Activated CD8-positive, alpha-beta T cell treated with anti-CD3 and anti-CD28 coated beads for 36 hours (primary cell): ENCODE measurements at places on chromosomes 6 and 20. TPM values are rescaled to one million over a fixed set of nuclear protein-coding genes. Genes with fewer than 3 reads are reported as not detected.

- peaks cover 6% of the 10 kb centered on the region for H3K4me1 ChIP-seq
- peak; percentile 50 for DNase-seq
- peaks cover 74% of the 10 kb centered on the region for H3K27me3 ChIP-seq
- H3K27ac ChIP-seq = no peak overlapping the region
- H3K4me3 ChIP-seq = peak overlapping the region; percentile 74
Measured at GRCh38 chr6:28218312-28219248, 6.5 kb upstream of the ZSCAN9 start.

DNA sequence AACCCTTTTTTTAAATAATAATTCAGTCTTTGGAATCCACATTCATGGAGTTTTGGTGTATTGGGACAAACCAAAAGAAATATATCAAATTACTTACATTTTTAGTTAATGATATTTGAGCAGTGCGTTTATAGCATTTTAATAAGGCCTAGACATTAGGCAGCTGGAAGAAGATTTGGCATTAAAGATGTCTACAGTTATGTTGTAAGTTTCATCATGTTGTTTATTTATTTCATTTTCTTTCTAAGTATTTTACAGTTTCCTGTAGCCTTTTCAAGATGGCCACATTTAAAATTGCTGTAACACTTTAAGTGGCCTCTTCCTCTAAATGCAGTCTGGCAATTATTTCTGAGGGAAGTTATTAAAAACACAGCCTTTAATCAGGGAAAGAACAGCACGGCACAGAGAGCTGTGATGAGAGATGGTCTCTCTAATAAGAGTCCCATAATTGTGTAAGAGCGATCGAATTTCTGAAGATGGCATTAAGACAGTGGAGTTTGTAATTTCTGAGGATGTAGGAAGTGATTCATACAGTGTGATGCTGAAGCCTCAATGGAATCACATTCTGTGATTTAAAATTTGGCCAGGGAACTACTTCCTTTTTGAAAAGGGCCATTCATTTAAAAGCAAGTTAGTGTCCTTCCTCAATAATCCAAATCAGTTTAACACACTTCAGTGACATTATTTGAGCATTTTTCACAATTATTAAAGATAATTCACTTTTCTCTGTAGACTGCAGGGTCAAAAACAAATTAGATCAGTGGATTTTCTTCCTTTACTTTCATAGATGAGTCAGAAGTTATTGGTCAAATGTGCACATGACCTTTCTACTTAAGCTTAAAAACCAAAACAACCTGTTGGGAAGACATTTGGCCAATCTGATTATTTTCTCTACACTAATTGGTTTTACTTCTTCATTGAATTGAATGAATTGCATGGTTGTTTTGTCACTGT is 52.4 kb upstream of the EDN3 start:
- DNase-seq = no peak
- H3K4me1 ChIP-seq = peaks cover 42% of the 10 kb centered on the region
- no peaks in the 10 kb centered on the region for H3K27me3 ChIP-seq
- H3K4me3 ChIP-seq = no peak overlapping the region
- H3K36me3 ChIP-seq = peaks cover 44% of the 10 kb centered on the region
- H3K27ac ChIP-seq = peak overlapping the region; percentile 11

The GCNT2 gene
- 2.7 TPM for total RNA-seq

DNA sequence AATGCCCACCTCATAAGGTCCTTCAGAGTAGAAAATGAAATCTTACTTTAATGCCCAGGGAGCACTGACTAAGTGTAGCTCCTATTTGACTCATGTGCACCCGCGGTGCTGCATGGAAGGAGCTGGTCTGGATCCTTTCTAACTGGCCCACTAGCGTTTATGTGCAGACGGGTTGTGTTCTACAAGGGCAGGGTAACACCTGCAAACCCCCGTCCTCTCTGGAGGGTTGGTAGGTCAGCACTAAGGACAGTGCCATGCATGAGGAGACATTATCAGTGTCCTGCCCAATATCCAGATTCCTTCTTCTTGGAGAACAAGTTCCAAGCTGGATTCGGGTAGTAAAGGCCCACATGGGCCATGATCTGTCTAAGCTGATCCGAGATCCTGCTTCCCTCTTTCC is 140.3 kb downstream of the ANKRD60 start:
- H3K27me3 ChIP-seq = peaks cover 11% of the 10 kb centered on the region
- DNase-seq = no peak
- H3K4me3 ChIP-seq = no peak overlapping the region
- H3K4me1 ChIP-seq = no peaks in the 10 kb centered on the region

DNA sequence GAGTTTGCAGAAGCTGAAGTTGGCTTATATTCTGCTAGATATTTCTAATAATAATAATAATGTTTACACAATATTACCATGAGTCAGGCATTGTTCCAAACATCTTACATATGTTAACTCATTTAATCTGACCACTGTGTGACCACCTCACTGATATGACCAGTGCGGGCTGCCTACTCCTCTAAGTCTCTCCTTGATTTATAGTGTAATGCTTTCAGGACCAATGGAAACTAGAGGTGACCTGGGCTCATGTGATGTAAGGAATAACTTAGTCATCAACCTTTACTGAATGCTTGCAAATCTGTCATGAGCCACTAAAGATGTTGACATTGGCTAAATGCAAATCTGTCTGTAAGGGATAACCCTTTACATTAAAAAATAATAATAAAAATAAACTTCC is 51.1 kb upstream of the GPR6 start:
- H3K36me3 ChIP-seq = no peaks in the 10 kb centered on the region
- peaks cover 16% of the 10 kb centered on the region for H3K27me3 ChIP-seq
- DNase-seq = no peak
- no peaks in the 10 kb centered on the region for H3K4me1 ChIP-seq
- no peak overlapping the region for H3K4me3 ChIP-seq

GRCh38 chr6:36120979-36121786 is 9.1 kb upstream of the MAPK13 start:
- H3K36me3 ChIP-seq = peaks cover 20% of the 10 kb centered on the region
- peak overlapping the region; percentile 97 for H3K27ac ChIP-seq
- peaks cover 84% of the 10 kb centered on the region for H3K4me1 ChIP-seq
- peak; percentile 88 for DNase-seq
- no peaks in the 10 kb centered on the region for H3K27me3 ChIP-seq

The PNLDC1 gene
- 0.34 TPM for total RNA-seq

The POM121L2 gene
- not detected for total RNA-seq

DNA sequence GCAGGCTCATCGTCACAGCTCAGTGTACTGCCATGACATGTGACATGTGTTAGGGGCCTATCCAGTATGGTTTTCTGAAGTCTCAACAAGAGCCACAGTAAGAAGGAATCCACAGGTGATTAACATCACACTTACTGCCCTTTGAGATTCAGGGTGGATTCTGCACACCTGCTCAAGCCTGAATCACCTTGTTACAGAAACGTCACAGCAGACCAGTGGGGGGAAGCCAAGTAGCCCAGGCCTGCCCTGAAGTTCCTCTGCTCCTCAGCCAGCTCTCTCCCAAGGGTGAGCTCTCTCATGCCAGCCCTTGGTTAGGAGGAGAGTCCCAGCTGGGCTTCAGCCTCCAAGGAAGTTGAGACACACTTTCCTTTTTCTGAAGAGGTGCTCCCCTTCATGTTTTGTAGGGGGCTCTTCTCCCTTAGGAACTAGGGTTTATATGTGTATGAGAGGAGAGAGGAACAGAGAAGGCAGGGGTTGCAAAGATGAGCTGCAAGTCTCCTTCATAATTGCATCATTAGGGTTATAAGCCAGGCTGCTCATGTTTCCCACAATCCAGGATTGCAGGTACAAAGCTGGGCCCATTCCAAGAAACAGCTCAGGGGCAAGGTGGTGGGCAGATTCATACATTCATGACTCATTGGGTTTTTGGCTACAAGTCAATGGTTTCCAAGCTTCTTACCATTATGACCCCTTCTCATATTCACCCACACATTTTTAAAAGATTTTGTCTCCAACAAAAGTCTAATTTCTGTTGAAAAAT is 11.6 kb downstream of the GSS start:
- peaks cover 26% of the 10 kb centered on the region for H3K36me3 ChIP-seq
- H3K4me3 ChIP-seq = no peak overlapping the region
- H3K27ac ChIP-seq = peak overlapping the region; percentile 47
- DNase-seq = no peak
- H3K27me3 ChIP-seq = no peaks in the 10 kb centered on the region

The ZNF337 gene
- total RNA-seq = 16.6 TPM

The C6orf118 gene
- total RNA-seq = not detected

The IPCEF1 gene
- 24.3 TPM for total RNA-seq

GRCh38 chr20:32483351-32484224 is 101.5 kb downstream of the NOL4L start:
- H3K4me3 ChIP-seq = peak overlapping the region; percentile 76
- DNase-seq = peak; percentile 68
- peaks cover 3% of the 10 kb centered on the region for H3K36me3 ChIP-seq
- peak overlapping the region; percentile 64 for H3K27ac ChIP-seq

DNA sequence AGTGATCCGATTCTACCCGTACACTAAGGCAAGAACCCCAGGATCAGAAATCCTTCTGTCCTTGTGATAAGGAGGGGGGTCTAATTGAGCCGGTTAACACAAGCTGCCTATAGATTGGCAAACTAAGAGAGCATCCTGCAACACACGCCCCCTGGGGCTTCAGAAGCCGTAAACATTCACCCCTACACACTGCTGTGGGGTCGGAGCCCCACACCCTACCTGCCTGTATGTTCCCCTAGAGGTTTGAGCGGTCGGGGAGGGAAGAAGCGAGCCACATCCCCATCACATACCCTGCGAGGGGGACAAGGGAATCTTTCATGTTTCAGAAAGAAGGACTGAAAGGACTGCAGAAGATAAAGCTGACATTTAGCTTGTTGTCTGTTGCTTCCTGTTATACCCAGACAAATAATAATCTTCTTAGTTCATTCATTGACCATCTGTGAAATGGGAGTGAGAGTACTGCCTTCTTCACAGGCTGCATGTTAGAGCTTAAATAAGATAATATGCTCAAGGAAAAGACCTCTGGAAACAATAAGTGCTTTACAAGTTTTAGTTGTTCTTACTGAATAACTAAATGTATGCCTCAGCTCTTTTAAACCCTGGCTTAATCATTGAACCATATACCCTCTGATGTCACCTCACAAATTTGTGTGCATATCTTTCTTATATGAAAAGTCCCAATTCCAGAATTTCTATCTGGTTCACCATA is 74.2 kb upstream of the RNF217 start:
- no peaks in the 10 kb centered on the region for H3K27me3 ChIP-seq
- H3K4me1 ChIP-seq = peaks cover 13% of the 10 kb centered on the region

DNA sequence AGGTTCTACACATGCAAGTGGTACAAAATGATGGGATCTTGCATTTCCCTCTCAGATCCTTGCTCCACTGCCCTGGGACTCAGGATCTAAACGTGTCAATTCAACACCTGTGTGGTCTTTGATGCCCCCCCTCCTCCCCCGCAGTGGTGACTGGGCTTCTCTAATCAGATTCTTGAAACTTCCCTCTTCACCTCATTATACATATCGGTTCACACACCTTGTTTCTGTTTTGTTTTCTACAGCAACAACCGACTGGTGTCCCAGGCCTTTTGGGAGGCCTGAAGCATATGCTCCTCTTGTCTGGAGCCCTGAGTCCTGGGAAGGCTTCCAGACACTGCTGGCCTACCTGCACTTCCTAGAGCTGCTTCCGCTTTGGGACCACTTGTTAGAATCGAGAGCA is 20.0 kb downstream of the SAMD3 start:
- H3K27me3 ChIP-seq = no peaks in the 10 kb centered on the region
- H3K4me3 ChIP-seq = peak overlapping the region; percentile 30
- H3K36me3 ChIP-seq = peaks cover 6% of the 10 kb centered on the region
- peak; percentile 64 for DNase-seq

DNA sequence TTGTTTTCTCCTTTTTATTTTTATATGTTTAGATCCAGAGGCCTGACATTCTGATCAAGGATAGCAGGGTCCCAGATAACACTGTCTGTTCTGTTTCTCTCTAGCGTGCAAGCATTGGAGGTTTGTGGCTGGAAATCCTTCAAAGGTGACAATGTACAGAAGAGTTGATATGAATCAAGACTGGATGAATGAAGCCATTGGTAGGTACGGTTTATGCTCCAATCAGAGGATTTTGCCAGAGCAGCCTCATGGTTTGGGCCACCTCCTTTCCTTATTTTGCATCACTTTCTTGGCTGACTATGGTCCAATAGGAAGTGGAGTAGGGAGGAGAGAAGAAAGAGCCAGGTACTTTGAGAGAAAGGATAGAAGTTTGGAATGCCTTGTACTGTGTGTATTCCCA is 484.8 kb upstream of the JAG1 start:
- no peak overlapping the region for H3K27ac ChIP-seq
- H3K4me1 ChIP-seq = no peaks in the 10 kb centered on the region
- H3K4me3 ChIP-seq = no peak overlapping the region
- no peaks in the 10 kb centered on the region for H3K27me3 ChIP-seq

DNA sequence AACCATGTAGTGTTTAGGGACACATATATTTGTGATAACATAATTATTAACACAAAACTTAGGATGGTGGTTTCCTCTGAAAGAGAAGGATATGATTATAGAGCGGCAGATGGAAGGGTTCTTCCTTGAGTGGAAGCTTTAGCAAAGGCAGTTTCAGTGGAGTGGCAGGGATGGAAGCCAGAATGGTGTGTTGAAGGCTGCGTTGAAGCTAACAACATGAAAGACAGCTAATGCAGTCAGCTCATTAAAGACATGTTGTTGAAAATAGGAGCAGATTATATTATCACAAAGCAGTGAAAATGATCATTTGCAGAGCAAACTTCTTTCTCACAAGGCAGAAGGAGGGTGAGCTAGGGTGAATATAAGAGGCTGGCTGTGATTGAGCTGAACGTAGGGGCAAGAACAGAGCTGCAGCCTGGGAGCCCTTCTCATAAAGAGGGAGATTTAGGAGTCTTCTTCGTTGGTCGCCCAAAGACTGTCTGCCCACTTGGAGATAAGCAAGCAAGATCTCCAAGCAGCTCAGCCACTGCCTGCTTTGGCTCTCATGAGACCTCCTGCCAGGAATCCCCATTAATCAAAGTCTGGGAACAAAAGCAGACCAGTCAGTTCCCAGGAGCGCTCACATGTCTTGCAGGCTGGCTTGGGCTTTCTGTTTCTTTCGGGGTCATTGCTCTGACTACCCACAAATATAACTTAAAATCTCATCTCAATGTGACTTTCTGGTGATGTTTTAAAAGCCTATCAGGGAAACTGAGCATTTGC is 2.6 kb upstream of the ANKRD6 start:
- no peaks in the 10 kb centered on the region for H3K36me3 ChIP-seq
- no peak for DNase-seq
- peaks cover 1% of the 10 kb centered on the region for H3K27me3 ChIP-seq
- H3K27ac ChIP-seq = no peak overlapping the region
- no peak overlapping the region for H3K4me3 ChIP-seq
- H3K4me1 ChIP-seq = peaks cover 12% of the 10 kb centered on the region

- no peak overlapping the region for H3K27ac ChIP-seq
- peaks cover 15% of the 10 kb centered on the region for H3K27me3 ChIP-seq
- no peaks in the 10 kb centered on the region for H3K36me3 ChIP-seq
- DNase-seq = no peak
Measured at GRCh38 chr6:150568560-150568959, 31.1 kb upstream of the PLEKHG1 start.

- H3K36me3 ChIP-seq = no peaks in the 10 kb centered on the region
- H3K4me1 ChIP-seq = peaks cover 11% of the 10 kb centered on the region
- H3K4me3 ChIP-seq = no peak overlapping the region
- no peak for DNase-seq
- H3K27me3 ChIP-seq = no peaks in the 10 kb centered on the region
- H3K27ac ChIP-seq = no peak overlapping the region
Measured at GRCh38 chr6:38213251-38213658, 393.7 kb downstream of the ZFAND3 start.

The GABRR2 gene
- 0.40 TPM for total RNA-seq
